Activated naive CD8-positive, alpha-beta T cell treated with anti-CD3 and anti-CD28 coated beads, Interleukin-2, amount 50 U/mL, for 24 hours (primary cell): ENCODE measurements at places on chromosomes 3 and 15.

DNA sequence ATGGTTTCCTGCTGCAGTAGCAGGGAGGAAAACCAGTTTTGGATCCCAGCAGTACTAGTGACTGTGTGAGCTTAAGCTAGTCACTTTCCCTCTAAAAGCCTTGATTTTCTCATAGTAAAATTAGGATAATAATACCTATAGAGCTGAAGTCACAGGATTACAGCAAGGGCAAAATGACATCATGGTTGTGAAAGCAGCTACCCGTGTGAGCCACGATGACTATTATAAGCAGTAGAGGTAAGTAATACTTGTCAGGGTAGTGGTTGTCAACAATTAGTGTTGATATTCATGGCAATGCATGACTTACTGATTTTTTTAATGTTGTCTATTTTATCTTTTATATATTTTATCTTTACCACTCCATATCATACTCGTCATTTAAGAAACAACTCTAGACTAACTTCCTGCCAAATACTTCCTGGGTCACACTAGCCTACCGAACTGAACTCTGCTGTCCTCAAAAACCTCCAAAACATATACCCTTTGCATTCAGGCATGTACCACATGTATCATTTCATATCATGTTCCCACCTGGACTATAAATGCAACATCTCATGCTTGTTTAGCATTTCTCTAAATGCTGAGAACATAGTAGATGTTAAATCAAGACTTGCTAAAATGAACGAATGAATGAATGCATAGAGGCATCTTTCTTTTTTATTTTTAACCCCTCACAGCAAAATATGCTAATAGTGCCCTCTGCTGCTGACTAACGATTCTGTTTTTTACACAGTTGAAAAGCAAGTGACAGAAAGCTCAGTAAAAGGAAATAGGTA is 172.6 kb downstream of the P3H2 start:
- DNase-seq, result no peak

DNA sequence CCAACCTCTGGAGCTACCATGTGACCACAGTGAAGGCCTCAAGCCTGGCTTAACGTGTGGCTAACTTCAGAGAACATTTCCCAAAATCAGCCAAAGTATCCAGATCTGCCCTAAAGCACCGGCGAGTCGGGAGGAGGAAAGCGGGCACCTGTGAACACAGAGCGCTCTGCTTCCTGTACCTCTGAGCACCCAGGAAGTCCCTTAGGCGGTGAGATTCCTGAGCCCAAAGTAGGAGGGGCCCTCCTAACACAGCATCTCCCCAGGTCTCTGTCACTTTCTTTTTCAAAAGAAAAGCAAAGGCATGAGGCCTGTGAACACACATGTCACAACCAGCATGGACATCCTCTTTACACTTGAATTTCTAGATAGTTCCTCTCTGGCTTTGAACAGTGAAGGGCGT is 944 bp upstream of the EIF4E3 start:
- DNase-seq, result peak; percentile 31

- DNase-seq, result no peak
Measured at GRCh38 chr3:165523801-165524200, 313.4 kb downstream of the BCHE start.

DNA sequence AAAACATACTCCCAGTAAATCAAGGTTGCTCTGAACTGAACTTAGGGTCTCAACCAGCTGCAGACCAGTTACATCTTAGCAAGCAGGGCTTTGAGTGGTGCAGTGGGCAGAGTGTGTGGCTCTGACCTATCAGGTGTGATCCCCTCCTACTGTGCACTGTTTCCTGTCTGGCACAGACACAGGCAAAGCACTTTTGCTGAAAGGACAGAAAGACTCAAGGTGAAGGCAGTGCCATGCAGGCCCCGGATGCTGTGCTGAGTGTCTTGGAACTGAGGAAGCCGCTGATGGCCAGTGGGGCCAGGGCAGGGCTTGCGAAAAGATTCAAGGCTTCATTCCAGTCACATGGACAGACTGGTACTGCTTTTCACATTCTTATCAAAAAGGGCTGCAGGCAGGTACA is 85.2 kb downstream of the CACNA1D start:
- DNase-seq, result no peak

GRCh38 chr15:51536965-51537574 is 85.5 kb downstream of the DMXL2 start:
- no peak for DNase-seq

DNA sequence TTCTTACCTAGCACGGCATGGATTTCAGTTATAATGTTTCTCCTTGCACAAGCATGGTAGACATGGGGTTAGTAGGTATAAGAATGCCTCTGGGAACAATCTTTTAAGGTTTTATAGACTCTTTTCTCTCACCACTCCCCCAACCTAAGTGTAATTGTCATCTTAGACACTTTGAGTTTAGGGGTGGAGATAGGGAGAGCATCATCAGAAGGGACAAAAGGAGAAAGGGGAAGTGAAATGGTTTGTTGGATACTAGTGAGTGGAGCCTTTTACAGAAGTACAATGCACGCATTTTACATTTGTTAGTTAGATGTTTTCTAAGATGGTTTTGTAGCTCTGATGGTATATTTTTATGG is 189.2 kb downstream of the TP63 start:
- no peak for DNase-seq

DNA sequence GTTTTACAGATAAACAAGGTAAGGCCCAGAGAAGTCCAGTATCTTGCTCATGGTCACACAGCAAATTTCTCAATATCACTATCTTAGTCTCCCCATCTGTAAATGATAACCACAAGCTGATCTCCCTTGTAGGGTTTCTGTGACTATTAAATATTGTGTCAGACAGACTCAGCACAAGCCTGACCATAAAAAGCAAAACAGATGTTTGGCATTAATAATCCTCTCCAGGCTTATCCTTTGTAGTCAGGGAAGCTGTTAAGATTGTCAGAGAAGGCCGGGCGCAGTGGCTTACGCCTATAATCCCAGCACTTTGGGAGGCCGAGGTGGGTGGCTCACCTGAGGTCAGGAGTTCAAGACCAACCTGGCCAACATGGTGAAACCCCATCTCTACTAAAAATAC is 173.2 kb upstream of the PRICKLE2 start:
- no peak for DNase-seq

DNA sequence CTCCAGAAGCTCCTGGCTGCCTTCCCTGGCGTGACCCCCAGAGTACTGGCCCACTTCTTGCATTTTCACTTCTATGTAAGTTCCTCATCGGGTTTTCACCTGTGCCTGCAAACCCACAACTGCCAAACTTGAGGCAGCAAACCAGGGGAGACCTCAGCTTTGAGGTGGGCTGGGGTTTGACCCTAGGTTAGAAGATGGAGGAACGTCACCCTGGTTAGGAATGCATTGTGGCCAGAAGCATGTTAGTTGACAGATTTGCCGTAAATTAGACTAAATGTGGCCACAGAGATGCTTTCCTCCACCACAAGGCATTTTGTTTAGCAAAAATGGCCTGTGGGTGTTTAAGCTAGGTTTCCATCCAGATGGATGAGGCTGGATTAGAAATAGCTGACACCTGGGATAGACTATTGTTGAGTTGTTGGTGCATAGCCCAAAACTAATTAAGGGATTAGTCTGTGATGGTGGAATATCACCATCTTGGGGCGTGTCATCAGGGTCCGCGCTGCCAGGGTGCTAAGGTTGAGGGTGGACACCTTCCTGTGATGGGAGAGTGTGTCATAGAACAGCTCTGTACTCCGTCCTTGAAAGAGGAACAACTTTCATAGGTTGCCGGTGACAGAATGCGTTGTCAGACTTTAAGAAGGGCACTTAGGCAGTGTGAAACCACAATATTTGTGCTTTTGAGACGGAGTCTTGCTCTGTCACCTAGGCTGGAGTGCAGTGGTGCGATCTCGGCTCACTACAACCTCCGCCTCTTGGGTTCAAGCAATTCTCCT is 3.6 kb downstream of the NISCH start:
- no peak for DNase-seq

DNA sequence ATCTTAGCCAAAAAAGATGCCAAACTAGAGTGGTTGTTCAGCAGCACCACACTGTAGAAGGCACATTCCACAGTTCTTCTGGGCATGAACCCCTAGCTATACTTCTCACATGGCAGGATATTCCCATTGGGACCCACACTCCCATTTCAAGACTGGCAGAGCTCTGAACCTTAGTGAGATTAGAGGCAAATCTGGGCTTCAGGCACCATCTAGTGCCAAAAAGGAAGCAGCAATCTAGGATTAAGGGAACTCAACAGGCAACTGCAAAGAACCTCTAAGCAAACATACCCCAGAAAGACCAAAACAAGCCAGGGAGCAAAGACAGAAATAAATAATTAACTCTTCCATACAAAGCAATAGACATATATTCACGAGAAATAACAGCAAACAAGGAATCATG is 66.2 kb downstream of the TAFA4 start:
- no peak for DNase-seq

GRCh38 chr3:71166339-71167240 is 416.9 kb downstream of the FOXP1 start:
- no peak for DNase-seq

- no peak for DNase-seq
Measured at GRCh38 chr15:52427804-52428203, 100.9 kb downstream of the MYO5A start.

GRCh38 chr3:78879295-78879860 is 888.4 kb downstream of the ROBO1 start:
- DNase-seq, result no peak

- no peak for DNase-seq
Measured at GRCh38 chr15:76274821-76275220, 36.4 kb downstream of the ETFA start.

GRCh38 chr3:69986419-69986818 is 13.1 kb upstream of the SAMMSON start:
- no peak for DNase-seq

DNA sequence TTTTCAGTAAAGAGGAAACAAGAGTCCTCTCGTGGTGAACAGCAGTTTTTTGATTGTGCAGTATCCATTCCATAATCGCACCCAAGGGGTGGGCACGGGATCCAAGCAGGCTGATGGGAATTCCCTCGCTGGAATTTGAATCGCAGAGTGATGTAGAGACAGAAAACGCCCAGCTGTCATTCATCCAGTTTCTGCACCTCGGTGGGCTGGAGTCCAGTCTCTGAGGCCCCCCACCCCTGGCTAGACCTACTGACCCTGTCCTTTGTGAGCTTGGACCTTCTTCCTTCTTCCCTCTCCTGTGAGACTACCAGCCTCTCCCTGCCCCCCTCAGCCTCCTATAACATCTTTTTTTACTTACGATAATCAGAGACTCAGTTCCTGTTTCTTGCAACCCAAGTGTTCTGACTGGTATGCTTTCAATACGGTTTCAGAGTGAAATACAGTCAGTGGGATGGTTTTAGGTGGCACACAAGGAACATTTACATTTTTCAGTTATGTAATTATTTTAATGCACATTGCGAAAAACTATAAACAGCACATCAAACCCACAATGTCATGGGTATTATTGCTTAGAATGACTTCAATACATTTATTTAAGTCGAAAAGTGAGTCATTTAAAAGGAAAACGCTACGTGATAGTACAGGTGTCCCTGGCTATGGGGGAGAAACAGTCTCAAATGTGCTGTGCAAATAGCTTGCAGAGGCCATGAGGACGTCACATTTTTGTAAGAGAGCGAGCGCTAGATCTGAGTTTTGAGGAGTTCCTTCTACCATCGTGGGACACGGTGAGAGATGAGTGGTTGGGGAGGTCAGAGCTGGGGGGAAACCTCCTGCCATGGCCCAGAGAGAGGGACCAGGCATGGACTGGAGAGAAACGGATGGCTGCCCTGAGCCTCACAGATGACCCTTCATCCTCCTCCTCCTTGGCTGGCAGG is 37.5 kb upstream of the CHST2 start:
- DNase-seq, result no peak

GRCh38 chr3:126923895-126924294 is 59.0 kb upstream of the PLXNA1 start:
- no peak for DNase-seq

DNA sequence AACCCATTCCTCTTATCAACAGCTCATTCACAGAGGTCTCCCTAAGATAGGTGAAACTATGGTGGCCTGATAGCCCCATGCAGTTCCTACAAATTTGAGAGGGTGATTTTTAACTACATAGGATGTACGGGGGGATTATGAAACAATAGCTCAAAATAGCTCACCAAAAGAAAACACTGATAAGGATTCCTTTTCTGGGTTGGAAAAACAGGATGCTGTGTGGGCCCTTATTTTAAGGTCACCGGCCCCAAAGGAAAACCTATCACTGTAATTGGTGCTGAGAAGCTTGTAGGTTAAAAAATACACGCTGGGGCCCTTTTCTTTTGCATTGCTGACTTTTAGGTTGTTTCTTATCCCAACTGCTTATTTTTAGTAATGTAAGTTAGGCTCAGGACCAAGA is 627.4 kb downstream of the MAGI1 start:
- DNase-seq, result no peak

DNA sequence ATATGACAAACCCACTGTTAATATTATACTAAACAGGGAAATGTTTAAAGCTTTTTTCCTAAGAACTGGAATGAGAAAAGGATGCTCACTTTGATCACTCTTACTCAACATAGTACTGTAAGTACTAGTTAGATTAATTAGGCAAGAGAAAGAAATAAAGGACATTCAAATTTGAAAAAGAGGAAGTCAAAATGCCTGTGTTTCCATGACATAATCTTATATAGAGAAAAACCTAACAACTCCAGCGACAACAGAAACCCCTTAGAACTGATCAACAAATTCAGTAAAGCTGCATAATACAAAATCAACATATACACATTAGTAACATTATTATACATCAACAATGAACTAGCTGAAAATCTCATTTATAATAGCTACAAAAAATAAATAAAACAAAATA is 200.6 kb upstream of the ROBO1 start:
- DNase-seq, result no peak
